NCI-H1092 (cell line): ENCODE measurements at places on chromosomes 6 and 20.

DNA sequence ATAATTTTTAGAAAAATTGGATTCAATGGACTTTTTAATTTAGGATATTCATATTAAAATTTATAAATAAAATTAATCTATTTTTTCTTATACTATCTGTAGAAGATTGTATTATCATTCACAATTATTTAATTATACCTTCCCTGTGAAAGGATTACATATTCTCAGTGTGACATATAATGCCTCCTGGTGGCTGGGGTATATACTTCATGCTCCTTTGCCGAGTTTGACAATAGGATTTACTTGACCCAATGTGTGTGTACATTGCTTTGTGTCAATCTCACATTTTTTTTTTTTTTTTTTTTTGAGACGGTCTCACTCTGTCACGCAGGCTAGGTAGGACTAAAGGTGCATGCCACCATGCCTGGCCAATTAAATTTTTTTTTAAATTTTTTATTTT is 230.0 kb upstream of the CHD6 start:
- DNase-seq, result no peak

DNA sequence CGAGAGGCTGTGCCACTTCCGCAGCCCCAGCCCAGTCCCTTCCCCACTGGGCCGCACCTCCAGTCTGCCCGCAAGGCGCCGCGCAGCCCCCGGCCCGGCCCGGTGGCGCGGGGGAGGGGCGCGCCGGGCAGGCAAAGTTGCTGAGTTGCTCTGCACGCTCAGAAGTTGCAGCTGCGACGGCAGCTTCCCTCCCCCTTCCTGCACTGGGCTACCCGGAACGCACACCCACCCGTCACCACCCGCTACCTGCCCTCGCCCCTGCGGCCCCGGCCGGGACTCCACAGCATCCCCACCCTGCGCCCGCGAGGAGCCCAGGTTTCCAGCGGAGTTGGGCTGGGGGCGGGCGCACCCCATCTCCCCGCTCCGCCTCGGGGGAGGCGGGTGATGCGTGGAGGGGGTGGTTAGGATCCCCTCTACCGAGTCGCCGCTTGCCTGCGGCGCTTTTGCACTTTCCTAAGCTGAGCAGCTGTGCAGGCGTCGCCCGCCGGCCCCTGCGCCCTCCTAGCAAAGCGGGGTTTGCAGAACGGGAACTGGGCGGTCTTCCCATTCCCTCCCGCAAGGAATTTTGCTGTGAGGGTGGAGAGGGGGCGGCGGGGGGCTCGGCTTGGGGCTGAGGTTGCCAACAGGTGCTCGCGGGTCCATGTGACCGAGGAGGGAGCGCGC is 55.9 kb upstream of the RREB1 start:
- DNase-seq, result peak; percentile 3

- no peak for DNase-seq
Observed at GRCh38 chr6:107871976-107872375, 47.9 kb upstream of the SCML4 start.

DNA sequence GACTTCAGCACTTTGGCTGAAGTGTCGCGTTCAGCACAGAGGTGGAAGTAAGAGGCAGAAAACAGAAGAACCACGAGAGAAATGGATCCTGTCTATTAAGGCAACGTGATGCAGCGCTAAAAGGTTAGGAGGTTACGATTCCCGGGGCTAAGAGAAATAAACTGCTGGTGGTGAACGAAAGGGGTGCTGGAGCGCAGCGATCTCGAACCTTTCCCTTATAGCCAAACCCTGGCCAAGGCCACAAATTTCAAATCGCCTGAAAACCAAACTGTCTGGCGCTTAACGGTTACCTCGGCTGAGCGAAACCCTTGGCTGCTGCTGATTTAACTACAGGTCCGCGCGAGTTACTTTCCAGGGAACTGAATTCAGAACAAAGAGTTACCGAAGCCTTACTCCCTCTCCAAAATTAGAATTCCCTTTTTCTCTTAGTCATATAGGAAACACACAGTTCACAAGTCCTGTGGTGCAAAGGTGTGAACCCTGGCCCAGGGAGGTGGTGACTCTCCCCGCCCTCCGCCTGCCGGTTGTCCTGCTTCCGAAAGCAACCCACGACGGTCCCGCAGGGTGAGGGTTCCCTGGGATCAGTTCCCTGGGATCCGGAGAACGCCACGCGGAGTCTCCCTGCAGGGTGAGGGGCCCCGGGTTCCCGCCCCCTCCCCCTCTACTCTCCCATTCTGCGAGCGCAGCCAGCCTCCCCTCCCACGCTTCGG is 1.3 kb upstream of the SLC35D3 start:
- DNase-seq, result peak; percentile 27

DNA sequence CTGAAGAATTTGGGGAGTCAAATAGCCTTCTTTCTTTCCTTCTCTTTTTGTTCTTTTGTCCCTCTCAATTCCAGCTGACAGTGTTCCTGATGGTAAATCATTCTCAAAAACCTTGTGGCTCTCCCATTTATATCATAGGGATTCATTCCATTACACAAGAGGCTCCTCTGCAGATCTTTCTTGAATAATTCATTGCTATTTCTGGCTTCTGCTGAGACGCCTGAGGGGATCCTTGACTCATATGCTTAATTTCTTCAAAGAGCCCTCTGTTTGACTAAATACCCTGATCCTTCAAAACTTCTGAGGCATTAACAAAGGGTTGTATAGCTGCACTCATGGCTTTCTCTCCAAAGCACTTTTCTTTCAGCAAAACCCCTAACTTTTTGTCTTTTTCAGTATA is 289.3 kb downstream of the FARS2 start:
- no peak for DNase-seq

DNA sequence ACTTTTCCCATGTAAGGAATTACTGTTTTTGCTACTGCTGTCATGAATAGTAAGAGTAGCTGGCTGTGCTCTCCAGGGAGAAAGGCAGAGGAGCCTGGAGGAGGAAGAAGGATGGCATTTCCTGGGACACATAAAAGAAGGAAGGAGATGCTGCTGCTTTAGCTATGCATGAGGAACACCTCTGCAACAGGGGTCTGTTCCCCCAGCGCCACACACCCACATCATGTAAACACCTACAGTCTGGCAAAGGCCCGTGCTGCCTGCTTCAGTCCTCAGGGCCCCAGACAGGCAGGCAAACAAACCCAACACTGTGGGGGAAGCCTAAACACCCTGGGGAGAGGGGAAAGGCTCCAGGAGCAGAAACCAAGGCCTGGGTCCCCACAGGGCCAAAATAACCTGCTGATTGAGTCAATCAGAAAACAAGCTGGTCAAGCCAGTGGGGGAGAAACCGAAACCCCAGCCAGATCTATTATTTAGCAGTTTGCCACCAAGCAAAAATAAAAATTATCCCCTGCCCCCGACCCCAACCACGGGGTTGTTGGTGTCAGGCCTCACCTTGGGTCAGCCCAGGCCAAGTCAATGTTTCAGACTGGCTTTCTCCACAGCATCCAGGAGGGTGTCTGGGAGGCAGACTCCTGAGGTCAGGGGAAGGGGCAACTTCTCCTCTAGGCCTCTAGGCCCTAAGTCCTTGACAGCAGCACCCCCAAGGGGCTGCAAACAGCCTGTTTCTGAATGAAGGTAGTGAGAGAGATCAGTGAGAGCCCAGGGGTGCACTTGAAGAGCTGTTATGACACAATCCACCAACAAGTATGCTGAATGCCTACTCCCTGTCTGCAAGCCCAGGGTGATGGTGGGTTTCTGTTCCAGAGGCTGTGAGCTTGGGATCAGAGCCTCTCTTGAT is 34.6 kb upstream of the SCUBE3 start:
- no peak for DNase-seq

GRCh38 chr6:114595186-114595585 is 252.4 kb upstream of the HS3ST5 start:
- DNase-seq, result no peak

- no peak for DNase-seq
Observed at GRCh38 chr20:1741309-1742048, 83.9 kb upstream of the SIRPG start.

DNA sequence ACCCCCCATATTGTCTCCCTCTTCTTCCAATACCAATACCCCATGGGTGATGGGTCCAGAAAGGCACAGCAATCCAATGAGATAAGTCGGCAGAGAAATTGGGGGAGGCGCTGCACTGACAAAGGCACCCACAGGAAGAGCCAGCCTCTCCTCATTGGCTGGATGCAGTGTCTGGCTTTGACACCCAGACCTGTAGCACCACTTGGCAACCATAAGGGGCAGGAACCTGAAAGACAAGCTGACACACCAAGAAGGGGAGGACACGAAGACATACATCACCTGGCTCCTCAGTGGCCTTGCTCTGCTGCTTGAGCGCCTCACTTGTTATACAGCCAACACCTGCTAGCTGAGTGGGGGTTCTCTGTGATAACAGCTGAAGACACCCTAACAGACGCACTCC is 19.4 kb upstream of the SLC4A11 start:
- no peak for DNase-seq

DNA sequence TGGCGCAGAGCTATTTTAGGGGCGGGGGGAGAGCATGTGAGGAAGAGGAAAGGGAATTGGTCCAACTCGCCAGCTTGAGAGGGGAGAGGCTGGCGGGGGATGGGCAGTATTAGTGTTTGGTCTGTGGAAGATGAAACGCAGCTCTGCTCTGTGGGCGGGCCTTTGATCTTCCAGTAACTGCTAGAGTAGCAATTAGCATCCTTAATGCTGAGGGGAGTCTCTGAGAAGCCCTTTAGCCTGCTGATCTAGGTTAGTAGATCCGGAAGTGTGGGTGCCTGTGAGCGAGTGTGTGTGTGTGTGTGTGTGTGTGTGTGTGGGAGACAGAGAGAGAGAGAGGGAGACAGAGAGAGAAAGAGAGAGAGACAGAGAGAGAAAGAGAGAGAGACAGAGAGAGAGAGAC is 117.2 kb upstream of the BACH2 start:
- DNase-seq, result peak; percentile 22

GRCh38 chr6:75268121-75268987 is 16.2 kb downstream of the TMEM30A start:
- DNase-seq, result no peak

DNA sequence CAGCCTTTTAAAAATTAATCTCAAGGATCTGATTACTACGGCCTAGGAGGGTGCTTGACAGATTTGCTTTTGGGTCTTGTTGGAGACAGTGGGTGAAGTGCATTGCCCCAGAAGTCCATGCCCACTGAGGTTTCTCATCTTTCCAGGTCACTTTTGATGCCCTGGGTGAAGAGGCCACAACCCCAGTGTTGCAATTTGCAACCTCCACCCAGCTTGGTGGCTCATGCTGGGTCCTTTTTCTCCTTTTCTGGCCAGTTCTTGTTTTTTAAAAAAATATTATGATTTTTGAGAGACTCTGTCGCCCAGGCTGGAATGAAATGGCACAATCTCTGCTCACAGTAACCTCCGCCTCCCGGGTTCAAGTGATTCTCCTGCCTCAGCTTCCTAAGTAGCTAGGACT is 9.4 kb downstream of the STX11 start:
- no peak for DNase-seq

GRCh38 chr20:2446845-2447244 is 23.7 kb downstream of the SNRPB start:
- DNase-seq, result no peak

DNA sequence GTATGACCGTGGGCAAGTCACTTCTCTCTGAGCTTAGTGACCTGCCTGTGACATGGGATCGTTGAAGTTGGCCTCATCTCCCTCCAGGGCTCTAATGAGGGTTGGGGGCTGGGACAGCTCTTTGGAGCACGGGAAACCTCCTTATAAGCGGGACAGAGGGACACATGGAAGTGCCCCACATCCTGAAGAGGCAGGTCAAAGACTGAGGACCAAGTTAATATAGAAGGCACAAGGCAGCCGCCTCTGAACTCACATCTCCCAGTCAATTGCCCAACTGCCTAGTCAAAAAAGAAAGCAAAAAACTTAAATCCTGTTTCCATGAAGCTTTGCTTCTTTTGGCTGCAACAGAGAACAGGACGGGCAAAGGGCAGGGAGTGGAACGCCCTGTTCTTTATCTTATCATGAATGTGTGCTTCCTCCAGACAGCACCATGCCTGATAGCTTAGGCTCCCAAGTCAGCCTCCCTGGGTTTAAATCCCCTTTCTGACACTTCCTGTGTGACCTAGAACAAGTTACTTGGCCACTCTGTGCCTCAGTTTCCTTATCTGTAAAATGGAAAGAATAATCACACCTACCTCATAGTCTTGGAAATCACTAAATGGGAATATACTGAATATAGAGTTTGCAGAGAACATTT is 27.1 kb downstream of the LBP start:
- DNase-seq, result no peak

DNA sequence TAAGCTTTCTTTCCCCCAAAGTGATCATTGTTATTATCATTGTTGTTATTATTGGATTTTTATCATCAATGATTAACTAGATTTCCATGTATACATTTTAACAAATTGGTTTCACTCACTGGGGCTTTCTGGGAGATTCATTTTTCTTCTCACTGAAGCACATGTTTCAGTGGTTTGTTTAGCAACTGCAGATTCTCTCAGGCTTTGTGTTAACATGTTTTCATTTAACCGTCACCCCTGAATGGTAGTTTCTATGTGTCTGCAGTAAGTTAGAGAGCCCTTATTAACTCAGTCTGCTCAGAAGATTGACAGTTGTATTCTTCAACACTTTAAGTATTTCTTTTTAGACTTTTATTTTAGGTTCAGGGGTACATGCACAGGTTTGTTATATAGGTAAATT is 12.4 kb downstream of the ZKSCAN4 start:
- no peak for DNase-seq

DNA sequence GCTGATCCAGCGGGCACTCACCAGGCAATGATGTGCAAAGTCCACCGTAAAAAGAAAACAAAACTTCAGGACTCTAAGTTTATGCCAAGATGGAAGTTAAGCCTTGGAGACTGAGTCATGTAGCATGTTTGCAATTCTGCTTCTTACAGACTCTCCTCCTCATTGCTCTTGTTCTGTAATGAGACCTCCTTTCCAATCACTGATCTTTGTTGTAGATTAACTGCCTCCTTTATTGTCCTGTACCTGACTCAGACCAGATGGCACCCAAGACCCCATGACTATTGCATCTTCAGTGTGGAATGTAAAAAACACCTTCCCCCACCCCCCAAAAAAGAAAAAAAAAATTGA is 11.2 kb downstream of the NEU1 start:
- no peak for DNase-seq

- DNase-seq, result no peak
Observed at GRCh38 chr6:27275025-27275956, 27.8 kb downstream of the PRSS16 start.

- DNase-seq, result no peak
Observed at GRCh38 chr6:93749191-93749590, 329.8 kb upstream of the EPHA7 start.

- DNase-seq, result no peak
Observed at GRCh38 chr6:144797881-144798589, 512.9 kb downstream of the UTRN start.

DNA sequence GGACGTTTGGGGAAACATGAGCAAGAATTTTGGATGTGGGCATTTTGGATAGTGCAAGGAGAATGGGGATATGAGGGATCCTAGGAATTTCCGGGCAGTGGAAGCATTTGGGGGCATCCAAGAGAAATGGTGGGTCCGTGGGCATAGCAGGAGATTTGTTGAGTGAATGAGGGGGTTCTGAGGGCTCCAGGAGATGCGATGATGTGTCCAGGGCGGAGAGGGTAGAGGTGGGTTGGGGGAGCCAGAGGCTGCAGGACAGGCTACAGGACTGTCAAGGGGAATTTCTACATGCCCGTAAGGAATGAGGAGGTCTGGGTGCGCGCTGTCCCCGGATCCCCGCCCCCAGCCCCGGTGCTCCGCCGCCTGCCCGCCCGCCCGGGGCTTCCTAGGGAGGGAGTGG is 364 bp downstream of the FRS3 start:
- no peak for DNase-seq

GRCh38 chr6:5121479-5121878 is 36.3 kb downstream of the PPP1R3G start:
- DNase-seq, result no peak

GRCh38 chr20:61763740-61764400 is 301.8 kb downstream of the TAF4 start:
- DNase-seq, result no peak
